ENCODE measurements at places on chromosomes 1 and 21.

GRCh38 chr1:67793562-67793961 is 39.7 kb downstream of the GNG12 start:
- DNase-seq = no peak

GRCh38 chr21:34156957-34157356 is 83.6 kb downstream of the MRPS6 start:
- DNase-seq = no peak

- no peak for DNase-seq
Measured at GRCh38 chr1:6065093-6065858, 19.6 kb downstream of the KCNAB2 start.

DNA sequence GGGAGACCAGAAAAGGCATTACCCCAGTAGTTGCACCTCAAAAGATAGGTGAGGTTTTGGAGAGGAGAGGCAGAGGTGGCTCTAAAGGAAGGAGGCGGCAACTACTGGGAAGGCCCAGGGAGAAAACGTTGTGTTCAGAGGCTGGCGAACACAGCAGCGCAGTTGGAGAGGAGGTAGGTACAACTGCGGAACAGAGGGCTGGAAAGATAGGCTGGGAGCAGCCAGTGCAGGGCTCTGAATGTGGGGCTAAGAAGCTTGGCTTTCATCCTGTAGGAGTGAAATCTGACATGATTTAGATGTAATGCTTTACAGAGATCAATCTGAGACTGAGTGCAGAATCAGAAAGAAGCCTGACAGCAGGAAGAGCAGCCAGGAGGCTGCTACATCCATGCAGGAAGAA is 13.0 kb downstream of the RIMS3 start:
- no peak for DNase-seq

DNA sequence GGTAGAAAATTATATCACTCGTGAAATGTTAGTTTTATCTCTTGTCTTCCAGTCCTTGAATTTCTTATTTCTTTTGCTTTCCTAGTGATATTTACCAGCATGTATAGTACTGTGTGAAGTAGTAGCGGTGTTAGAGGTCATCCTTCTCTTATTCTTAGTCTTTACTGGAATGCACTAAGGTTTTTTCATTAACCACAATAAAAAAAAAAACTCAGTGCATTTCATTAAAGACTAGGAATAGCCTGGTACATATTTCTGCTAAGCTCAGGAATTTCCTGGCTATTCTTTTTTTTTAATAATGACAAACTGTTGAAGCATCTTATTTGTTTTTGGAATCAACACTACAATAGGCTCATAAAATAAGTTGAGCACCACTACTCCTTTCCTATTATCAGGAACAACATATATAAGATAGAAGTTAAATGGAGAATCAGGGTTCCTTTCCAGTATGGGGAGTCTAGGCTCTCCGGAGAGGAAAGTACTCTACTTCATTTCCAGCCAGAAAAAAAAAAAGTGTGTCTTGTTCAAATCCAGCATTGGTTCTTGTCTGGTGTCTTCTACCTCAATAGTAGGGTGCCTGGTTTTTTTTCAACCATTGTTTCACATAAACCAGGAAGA is 60.0 kb downstream of the TNFSF18 start:
- DNase-seq = no peak

- no peak for DNase-seq
Measured at GRCh38 chr1:117930173-117930447, 571 bp downstream of the WDR3 start.

DNA sequence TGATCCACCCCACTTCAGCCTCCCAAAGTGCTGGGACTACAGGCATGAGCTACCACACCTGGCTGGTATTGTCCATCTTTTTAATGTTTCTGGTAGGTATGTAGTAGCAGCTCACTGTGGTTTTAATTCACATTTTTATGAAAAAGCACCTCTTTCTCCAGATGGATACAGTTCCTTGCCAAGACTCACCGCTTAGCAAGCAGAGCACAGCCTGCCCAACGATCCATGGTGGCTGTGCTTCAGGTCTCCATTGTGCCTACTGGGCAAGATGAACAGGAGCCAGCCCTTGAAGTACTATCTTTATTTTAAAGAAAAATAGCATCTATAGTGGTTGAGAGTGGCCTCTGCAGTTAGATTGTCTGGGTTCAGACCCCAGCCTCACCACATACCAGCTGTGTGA is 37.6 kb upstream of the GRHL3 start:
- no peak for DNase-seq

DNA sequence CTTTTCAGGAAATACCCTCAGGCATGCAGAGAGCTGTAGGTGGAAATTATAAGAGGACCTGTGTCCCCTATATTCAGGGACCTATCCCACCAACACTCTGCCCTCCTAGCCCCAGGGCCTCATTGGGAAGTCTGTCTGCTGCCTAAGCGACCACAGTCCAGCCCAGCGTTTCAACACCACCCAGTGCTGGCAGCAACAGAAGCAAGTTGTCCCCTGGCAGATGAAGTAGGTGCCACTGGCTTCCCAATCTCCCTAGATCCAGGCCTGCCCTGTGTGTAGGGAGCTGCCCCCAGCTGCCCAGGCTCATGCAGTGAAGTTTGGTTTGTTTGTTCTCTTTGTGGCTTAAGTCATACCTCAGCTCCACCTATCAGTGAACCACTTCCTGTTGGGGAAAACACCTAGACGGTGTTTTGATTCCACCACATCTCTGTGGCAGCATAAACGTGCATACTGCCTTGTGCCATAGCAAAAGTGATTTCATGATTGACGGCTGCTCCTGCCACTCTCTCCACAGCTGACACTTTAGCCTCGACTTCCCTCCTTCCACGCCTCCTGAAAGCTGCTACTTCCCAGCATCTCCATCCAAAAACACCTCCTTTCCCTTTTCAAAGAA is 8.1 kb upstream of the LEFTY1 start:
- DNase-seq = no peak

GRCh38 chr1:16724718-16725438 is 15.4 kb upstream of the RNU1-4 start:
- DNase-seq = no peak

DNA sequence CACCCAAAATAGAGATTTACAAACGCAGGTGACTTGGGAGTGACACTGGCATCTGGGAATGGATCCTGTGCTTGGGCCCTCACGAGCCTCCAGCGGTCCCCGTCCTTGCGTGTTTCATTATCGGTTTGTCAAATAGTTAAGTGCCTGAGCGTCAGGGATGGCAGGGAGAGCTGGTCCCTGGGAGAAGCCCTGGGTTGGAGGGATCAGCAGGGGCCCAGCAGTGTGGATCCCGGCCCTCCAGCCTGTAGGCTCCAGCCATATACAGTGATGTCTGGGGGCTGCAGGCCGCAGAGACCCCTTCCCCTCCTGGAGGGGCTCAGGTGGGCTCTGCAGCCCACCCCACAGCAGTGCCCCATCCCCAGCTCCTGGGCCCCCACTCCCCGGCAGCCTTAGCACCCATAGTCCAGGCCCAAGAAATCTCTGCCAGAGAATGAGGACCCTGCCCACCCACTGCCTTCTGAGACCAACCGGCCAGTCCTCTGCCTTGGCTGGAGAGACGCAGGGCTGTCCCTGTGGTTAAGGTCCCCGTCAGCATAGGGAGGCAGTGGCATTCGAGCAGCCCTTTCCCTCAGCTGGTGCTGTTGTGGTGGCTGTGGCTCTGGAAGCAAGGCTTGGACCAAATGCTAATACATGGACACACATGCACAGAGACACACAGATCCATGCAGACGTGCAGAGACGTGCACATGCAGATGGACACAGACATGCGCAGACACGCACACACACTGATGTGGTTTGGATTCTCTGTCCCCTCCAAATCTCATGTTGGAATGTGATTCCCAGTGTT is 2.4 kb upstream of the SLC19A1 start:
- no peak for DNase-seq

DNA sequence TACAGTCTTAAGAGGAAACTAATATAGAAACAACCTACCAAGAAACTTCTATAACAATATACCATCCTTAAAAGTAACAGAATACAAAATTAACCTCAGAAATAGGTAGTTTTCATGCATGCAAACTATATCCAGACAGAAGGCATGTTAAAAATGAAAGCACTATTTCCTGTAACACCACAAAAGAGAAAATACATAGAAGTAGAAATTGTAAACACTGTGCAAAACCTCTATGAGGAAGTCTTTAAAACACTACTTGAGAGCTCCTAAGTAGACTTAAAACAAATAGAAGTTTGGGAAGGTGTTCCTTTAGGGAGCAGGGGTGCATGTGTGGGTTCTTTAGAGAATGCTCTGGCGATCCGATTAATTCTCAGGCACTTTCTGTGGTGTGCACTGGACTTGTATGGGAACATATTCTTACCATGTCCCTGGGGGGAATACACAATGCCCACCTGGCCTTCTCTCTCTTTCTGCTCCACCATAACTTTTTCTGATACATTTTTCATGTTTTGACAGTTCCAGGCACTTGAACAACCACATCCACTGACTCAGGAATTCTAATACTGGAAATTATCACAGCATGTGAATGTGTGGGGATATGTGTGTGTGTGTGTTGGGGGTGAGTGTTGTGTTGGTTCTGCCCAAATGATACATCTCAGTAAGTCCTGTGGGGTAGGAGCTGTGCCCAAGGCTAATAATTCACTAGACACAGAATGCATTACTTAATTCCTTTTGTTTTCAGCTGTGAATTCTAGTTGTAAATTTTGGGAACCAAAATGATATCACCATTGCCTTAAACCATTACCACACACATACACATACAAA is 866.3 kb upstream of the B3GALT2 start:
- no peak for DNase-seq

DNA sequence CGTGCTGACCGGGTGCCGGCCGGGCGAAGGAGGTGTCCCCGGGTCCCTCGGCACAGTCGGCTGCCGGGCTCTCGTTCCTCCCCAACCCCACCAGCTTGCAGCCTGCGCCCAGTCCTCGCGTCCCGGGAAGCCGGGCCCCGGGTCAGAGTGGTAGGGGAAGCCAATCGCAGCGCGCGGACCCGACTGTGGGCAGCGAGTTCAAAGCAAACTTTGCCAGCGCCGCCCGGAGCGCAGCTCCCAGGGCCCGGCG is 328 bp downstream of the MYCL start:
- no peak for DNase-seq

GRCh38 chr1:92134331-92134730 is 54.2 kb downstream of the BTBD8 start:
- no peak for DNase-seq

DNA sequence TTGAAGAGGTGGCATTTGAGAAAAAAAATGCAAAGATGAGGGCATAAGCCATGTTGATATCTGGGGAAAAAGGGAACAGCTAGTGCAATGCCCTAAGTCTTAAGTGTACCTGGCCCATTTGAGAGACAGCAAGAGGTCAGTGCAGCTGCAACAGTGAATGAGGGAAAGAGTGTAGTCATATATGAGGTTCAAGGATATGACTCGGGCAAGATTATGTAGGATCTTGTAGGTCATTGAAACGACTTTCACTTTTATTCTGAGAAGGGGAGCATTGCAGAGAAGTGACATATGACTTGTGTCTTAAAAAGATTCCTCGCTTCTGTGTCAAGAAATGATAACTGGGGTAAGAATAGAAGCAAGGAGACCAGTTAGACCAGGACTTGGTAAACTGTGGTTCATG is 31.0 kb downstream of the NTMT2 start:
- no peak for DNase-seq

GRCh38 chr1:4825800-4826450 is 171.5 kb downstream of the AJAP1 start:
- DNase-seq = no peak

- DNase-seq = no peak
Measured at GRCh38 chr1:230972855-230973271, 5.8 kb downstream of the TTC13 start.

GRCh38 chr1:39691383-39692151 is at the start of gene HPCAL4:
Gene HPCAL4, minus strand, starts transcription at chr1:39691433. Its CDS starts 6,830 bp downstream, at chr1:39684603.
- DNase-seq = peak; percentile 35

GRCh38 chr21:42305707-42306147 is 9.5 kb downstream of the TFF3 start:
- DNase-seq = no peak

DNA sequence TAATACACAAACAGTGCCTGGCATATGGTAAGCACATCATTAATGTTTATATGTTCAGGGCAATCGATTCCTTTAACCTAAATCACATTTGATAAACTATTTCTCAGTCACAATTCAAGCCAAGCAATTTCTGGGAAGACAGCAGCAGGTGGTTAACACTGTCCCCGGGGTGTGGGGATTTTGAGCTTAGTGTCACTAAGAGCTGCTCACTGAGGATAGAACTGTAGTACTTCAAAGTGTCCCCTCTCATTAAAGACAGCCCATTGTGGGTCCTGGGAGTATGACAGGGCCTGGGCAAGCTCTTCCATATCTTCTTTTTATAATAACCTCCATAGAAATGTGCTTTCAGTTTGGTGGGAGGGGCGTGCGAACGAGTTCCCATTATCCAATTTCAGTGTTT is 8.4 kb upstream of the GALNT2 start:
- DNase-seq = no peak

DNA sequence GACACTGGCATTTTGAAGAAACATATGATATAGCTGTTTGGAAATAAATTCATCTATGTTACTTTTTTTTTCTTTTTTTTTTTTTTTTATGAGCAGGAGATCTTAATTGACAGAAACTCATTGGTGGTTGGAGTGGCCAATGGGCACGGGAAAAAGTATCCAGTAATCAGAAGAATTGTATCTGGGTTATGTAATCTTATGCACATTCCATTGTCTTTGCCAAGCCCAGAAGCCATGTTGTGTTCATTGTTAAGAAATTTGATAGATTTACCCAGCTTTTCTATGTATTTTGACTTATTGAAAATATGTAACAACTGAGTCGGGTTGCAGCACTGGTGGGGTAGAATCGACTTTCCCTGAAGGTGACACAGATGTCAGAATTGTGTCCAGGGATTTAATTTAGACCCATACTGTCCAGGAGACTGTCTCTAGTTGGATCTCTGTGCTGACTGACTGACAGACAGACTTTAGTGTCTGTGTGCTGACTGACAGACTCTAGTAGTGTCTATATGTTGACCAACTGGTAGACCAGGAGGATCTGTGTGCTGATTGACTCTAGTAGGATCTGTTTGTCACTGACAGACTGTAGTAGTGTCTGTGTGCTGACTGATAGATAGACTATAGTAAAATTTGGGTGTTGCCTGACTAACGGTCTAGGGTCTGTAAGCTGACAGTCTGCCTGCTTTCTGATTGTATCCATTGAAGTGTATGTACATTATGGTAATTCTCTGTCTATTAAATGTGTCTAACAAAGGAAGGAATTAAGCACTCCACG is 12.3 kb upstream of the C4BPB start:
- no peak for DNase-seq

- no peak for DNase-seq
Measured at GRCh38 chr1:1081311-1082238, 7.5 kb upstream of the RNF223 start.

- DNase-seq = no peak
Measured at GRCh38 chr1:83959824-83960498, 39.0 kb downstream of the TTLL7 start.

DNA sequence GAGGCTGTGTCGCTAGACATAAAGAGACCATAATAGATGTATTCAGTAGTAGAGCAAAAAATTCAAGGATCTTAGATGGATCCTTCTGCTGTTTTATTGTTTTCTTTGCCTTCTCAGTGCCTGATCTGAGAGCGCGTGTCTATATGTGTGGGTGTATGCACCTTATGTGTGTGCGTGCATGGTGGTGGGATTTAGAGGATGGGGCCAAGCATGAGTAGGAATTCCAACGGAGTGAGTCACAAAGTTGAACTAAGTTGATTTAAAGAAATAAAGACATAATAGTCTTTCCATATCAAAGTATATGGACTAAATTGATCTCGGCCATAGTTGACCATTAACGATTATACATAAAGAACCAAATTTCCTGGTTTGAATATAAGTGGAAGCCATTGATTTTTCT is 178.7 kb downstream of the CYYR1 start:
- DNase-seq = no peak

GRCh38 chr1:33692206-33693188 is 171.4 kb upstream of the HMGB4 start:
- DNase-seq = no peak

GRCh38 chr1:103211073-103211472 is 102.8 kb upstream of the COL11A1 start:
- no peak for DNase-seq
